ENCODE measurements at places on chromosomes 2 and 18.
A peak's percentile ranks its signal among the peaks of the same experiment; 100 is the strongest.

DNA sequence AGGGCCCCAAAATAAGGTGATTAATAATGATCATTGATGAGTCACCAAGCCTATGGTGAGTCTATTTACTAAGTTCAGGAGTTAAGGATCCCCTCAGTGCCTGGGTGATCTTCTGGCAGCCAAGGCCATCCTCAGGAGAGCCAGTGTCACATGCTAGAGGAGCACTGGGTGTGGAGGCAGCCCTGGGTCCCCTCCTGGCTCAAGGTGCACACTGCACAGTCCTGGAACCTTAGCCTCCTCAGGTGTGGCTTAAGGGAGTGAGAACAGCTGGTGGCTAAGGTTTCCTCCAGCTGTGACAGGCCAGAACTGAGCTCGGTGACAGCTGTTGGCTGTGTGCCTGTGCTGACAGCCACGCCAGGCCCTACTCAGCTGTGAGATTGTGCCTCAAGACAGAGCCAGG lies 52.1 kb upstream of the ACAA2 start:
- DNase-seq: peak; percentile 43

- DNase-seq: no peak
Observed at GRCh38 chr18:69365658-69366057, 35.0 kb upstream of the DOK6 start.

DNA sequence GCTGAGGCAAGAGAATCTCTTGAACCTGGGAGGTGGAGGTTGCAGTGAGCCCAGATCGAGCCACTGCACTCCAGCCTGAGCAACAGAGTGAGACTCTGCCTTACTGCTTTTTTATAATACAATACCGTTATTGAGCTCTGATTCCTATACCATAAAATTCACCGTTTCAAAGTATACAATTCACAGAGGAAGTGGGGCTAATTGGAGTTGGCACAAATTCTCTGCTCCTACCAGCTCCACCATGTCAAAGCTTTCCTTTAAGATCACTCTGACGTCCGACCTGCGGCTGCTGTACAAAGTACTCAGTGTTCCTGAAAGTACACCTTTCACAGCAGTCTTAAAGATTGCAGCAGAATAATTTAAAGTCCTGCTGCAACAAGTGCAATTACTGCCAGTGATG lies 29.6 kb upstream of the CYBRD1 start:
- peak; percentile 53 for DNase-seq

- peak; percentile 36 for DNase-seq
Observed at GRCh38 chr2:207683879-207684627, 27.4 kb upstream of the CCNYL1 start.

- no peak for DNase-seq
Observed at GRCh38 chr18:79774111-79774510, 23.6 kb upstream of the KCNG2 start.
